Activated T-helper 1 cell treated with anti-CD3 and anti-CD28 coated beads, Interleukin-12 subunit alpha, Interleukin-12 subunit beta, Interleukin-2, Interleukin-4 antibody, amounts not matched to agents 30 ng/mL and 10 ng/mL and 1 ng/mL, durations not matched to agents 14 hours and 24 hours and 36 hours (primary cell): ENCODE measurements at places on chromosomes 5 and 9. TPM values are rescaled to one million over a fixed set of nuclear protein-coding genes. Genes with fewer than 3 reads are reported as not detected.

GLDC gene
- 1.4 and 1.8 TPM in 2 replicates for total RNA-seq

ZNG1E gene
- 49.2 and 54.0 TPM in 2 replicates for total RNA-seq

AGGF1 gene
- 26.2 and 30.4 TPM in 2 replicates for total RNA-seq

ADAMTS16 gene
- not detected in 2 replicates for total RNA-seq

TERT gene
- 12.3 and 12.5 TPM in 2 replicates for total RNA-seq

TEK gene
- total RNA-seq, result not detected in 2 replicates

SLC27A6 gene
- not detected in 2 replicates for total RNA-seq

GRXCR2 gene
- total RNA-seq, result not detected in 2 replicates

SURF2 gene
- 28.6 and 30.9 TPM in 2 replicates for total RNA-seq

GARNL3 gene
- total RNA-seq, result 1.5 and 2.0 TPM in 2 replicates

F2RL2 gene
- total RNA-seq, result not detected in 2 replicates

GRCh38 chr5:4361753-4362152, 766.1 kb downstream of the IRX1 start:
- DNase-seq, result no peak

GRCh38 chr9:18720691-18721090, 246.7 kb downstream of the ADAMTSL1 start:
- no peak for DNase-seq

GRCh38 chr5:80960531-80961375, 590 bp downstream of the RASGRF2 start:
- peak; percentile 20 for DNase-seq

DNA sequence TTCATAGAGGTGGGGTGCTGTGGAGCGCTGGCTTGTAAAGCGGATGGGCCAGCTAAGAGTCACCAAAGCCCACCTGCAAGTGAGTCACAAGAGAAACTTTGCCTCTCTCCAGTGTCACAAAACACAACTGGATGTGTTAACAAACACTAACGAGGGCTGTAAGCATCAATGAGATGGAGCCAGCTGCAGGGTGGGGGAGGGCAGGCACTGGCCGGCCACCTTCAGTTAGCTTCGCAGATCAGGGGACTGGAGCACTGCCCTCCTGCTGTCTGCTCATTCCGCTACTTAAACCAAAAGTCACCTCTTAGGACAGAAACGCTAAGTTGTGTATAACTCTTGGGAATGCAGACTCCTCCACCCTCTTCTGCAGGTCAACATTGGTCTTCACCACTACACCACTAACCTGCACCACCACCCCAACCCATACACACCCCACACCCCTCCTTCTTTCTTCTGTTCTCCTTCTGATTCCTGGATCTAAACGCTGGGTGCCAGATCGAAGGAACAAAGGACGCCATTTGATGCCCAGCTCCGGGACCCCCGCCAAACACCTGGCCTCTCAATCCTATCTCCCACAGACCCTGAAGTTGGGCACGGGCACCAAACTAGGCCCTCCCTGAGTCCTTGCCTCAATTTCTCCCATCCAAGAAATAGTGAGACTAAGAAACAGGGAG, 2.1 kb downstream of the ARSI start:
- DNase-seq, result no peak

DNA sequence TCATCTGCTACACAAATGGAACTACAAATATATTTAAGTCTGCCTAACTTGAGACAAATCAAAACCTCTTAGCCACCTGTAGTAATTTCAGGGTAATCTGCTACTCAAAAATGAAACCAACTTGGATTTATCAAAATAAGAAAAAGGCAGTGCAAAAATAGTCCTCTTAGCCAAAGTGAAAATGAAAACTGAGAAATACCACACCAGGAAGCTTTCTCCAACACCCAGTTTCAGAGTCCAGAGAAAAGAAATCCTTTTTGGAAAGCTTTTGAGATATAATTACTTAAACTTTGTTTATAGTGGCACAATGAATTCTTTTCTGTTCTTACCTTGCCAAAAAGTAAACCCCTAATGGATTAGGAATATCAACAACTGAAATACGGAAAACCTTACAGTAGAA, 990.4 kb downstream of the EFNA5 start:
- DNase-seq, result no peak

GRCh38 chr9:113376634-113377567, at the start of gene HDHD3:
TSS of gene HDHD3 (minus strand) at chr9:113376986. CDS start at chr9:113374354, 2,632 bp downstream.
- peak; percentile 78 for DNase-seq

GRCh38 chr9:109728686-109729300, 51.2 kb upstream of the PALM2AKAP2 start:
- no peak for DNase-seq

- DNase-seq, result no peak
Measured at GRCh38 chr5:179245031-179245430, 100.2 kb downstream of the ADAMTS2 start.

- DNase-seq, result no peak
Measured at GRCh38 chr5:95141141-95141540, 143.8 kb downstream of the MCTP1 start.
